Muscle of back (tissue), 13 donors: ENCODE measurements at places on chromosomes 1 and 21. TPM values are rescaled to one million over a fixed set of nuclear protein-coding genes. Genes with fewer than 3 reads are reported as not detected.
A peak's percentile ranks its signal among the peaks of the same experiment; 100 is the strongest.

DNA sequence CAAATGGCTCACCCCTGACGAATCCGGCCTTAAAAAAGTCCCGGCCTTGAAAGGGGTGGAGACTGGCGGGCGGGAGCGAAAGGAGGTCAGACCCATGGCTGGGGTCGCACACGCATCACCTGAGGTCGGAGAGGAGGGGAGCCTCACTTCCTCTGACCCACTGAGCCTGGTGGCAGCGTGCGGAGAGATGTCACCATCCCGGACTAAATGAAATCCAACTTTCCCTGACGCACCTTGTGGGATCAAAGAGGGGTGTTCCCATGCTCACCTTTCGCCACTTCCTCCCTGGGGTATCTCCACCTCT lies 709 bp upstream of the SLC41A1 start:
- peak; percentile 41 for DNase-seq

SAMD11 gene
- polyA plus RNA-seq, result 2.6 TPM

DNA sequence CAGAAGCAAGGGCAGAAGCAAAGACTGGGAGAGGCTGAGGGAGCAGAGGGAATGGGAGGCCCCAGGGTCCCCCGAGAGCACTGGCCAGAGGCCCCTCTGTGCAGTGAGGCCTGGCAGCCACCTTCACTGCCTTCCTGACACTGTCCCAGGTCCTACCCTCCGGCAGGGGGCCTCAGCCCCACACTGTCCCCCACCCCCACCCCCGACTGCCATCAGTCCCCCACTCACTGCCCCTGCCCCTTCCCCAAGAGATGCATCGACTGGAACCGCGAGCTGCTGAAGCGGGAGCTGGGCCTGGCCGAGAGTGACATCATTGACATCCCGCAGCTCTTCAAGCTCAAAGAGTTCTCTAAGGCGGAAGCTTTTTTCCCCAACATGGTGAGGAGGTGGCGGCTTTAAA lies 13.0 kb upstream of the PADI6 start:
- no peak for DNase-seq

GRCh38 chr1:50720457-50721053 lies 239.5 kb downstream of the FAF1 start:
- DNase-seq, result no peak

GRCh38 chr1:211621447-211622198 lies 42.7 kb upstream of the SLC30A1 start:
- no peak for DNase-seq

DNA sequence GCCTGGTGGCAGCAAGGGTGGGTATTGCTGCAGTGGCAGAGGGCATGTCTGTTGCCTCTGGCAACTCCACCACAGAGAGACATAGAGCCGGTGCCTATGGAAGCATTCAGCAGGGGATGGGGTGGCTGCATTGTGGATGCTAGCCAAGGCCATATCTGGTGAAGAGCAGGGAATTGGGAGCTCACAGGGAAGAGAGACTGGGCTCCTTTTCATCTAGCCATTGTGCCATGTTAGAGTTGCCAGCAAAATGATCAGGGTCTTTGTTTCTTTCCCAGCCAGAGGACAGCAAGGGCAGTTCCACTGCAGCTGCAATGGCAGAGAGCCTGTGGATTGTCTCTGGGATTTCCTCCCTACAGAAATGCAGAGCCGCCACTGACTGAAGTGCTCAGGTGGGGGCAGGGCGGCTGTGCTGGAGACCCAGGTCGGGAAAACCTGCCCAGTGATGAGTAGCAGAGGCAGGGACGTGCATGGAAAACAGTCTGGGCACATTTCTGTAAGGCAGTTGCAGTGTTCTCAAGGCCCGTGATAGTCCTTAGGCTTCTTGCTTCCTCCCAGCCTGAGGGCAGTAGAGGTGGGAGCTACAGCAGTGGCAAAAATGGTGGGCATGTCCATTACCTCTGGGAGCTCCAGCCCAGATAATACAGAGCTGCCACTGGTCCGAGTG lies 40.2 kb upstream of the CYP4X1 start:
- DNase-seq, result no peak

GRCh38 chr1:168742994-168743650 lies 14.1 kb upstream of the DPT start:
- DNase-seq, result no peak

ARHGAP29 gene
- 27.5 TPM for polyA plus RNA-seq

GRCh38 chr1:101567582-101568189 lies 330.9 kb downstream of the S1PR1 start:
- peak; percentile 5 for DNase-seq

FALEC gene
- polyA plus RNA-seq, result 0.53 TPM

DNA sequence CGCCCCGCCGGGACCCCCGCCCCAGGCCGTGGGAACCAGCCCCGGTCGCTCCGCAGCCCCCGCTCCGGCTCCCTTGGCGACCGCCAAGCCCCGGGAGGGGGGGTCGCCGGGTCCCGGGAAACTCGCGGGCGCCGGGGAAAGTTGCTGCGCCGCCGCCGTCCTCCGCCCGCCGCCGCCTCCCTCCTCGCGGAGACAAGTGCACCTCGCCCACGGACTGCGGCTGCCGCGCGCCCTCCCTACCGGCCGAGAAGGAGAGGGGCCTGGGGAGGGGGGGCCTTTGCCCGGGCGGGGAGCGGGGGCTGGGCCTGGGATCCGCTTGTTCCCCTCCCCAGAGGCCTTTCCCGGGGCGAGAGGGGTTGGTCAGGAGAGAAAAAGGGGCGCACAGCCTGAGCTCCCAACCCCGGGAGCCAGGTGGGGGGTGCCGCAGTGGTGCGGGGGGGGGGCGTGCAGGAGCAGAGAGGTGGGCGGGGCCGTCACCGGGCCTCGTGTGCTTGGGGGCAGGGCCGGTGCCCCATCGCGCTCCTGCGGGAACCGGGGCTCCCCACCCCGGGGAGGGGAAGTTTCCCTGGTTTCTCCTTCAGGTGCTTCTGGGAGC lies 592 bp downstream of the AGRN start:
- no peak for DNase-seq

TFF3 gene
- polyA plus RNA-seq, result 5.0 TPM

DNA sequence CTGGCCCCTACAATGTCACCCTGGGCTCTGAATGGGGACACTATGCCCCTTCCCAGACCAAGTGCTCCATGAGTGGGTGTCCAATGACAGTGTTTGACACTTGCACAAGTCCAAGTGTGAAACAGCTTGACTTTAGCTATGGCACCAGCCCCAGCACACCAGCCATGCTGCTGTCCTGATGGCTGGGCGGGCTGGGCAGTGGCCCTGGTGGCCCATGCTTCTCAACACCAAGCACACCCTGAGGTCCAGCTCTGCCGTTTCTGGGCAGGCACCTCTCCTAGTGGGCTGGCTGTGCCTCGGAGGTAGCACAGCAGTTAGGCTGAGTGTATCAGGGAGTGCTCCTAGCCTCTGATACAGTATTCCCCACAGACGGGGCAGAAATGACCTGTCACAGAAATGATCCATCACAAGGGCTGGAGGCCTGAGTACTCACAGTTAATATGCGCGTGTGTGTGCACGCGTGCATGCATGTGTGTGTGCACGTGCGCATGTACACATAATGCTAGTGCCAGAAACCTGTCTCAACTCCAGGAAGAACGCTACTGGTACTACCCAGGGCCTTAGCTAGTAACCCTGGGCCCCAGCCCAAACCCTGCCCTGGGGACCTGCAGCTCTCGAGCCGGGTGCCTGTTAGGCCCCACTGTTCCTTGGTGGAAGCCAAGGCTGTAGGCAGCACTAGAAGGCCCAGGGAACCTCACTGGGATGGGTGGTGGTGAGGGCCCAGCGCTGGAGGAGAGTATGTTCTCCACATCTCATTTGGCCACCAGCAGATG lies 134.0 kb downstream of the DMRTB1 start:
- no peak for DNase-seq

CR1 gene
- 2.2 TPM for polyA plus RNA-seq

DNA sequence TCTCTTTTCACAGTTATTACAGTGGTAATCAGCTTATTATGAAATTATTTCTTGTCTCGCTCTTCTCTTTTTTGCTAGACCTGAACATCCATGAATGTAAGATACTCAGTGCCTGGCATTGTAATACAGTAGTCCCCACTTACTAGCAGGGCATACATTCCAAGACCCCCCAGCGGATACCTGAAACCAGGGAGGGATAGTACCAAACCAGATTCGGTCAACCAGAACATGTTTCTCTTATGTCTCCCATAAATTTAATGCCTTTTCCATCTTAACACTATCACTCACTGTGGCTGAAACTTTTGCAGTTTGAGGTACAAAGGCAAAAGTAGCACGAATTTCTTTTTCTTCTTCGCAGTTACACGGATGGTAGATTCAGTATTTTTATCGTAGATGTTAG lies 24.6 kb upstream of the B3GALT2 start:
- DNase-seq, result no peak

ICOSLG gene
- 5.7 TPM for polyA plus RNA-seq

- DNase-seq, result peak; percentile 84
Measured at GRCh38 chr21:34530261-34530660, 18.3 kb upstream of the KCNE1 start.

DNA sequence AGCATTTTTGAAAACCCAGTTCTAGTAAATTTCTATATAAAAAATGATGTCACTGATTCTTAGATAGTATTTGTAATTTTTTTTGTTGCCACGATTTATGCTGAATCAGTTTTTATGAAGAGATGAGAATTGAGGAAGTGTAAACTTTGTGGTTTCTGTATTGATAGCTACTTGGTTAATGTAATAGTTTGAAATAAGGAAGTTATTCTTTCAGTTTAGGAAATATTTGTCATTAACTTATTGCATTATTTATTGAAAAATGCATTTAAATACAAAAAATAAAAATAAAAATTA lies 97.8 kb downstream of the ZFYVE9 start:
- DNase-seq, result no peak

GRCh38 chr1:227343727-227344551 lies 25.6 kb upstream of the CDC42BPA start:
- DNase-seq, result peak; percentile 73

CFAP107 gene
- 0.86 TPM for polyA plus RNA-seq

DNA sequence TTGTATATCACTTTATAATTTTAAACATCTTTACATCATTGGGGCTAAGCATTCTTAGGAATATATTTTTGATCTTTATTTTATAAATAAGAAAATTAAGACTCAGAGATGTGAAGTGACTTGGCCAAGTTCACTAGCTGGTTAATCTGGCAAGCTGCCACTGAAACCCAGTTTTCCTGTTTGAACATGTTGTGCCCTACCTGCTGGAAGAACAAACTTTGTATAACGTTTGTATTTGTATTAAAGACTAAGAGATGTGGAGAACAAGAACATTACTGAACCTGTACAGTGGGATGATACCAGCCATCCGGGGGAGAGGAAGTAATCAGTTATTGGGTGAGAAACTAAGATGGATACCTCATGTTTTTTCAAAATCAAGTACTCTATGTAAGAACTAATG lies 77.2 kb upstream of the SIPA1L2 start:
- DNase-seq, result no peak

MYOG gene
- 351 TPM for polyA plus RNA-seq

PRAMEF10 gene
- not detected for polyA plus RNA-seq

MSH4 gene
- polyA plus RNA-seq, result 0.38 TPM

GRCh38 chr1:168234846-168235547 lies 9.2 kb downstream of the SFT2D2 start:
- no peak for DNase-seq

DNA sequence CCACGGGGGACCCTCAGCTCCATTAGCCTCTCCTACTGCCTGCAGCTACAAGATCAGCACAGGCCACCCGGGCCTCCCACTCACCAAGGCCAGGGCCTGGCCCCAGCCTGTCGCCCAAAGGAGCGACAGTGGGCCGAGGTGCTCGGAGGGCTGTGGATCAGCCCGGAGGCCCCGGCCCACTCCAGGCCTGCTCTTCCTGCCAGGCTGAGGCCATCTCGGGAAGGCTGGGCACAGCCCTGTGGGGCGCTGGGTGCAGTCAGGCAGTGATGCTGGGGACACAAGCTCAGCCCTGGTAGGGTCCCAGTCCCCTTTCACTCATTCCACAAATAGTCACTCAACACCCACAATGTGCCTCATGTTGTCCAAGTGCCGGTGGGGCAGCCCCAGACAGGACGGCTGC lies 58.8 kb downstream of the CASZ1 start:
- DNase-seq, result no peak

PDE9A gene
- 8.8 TPM for polyA plus RNA-seq

DNA sequence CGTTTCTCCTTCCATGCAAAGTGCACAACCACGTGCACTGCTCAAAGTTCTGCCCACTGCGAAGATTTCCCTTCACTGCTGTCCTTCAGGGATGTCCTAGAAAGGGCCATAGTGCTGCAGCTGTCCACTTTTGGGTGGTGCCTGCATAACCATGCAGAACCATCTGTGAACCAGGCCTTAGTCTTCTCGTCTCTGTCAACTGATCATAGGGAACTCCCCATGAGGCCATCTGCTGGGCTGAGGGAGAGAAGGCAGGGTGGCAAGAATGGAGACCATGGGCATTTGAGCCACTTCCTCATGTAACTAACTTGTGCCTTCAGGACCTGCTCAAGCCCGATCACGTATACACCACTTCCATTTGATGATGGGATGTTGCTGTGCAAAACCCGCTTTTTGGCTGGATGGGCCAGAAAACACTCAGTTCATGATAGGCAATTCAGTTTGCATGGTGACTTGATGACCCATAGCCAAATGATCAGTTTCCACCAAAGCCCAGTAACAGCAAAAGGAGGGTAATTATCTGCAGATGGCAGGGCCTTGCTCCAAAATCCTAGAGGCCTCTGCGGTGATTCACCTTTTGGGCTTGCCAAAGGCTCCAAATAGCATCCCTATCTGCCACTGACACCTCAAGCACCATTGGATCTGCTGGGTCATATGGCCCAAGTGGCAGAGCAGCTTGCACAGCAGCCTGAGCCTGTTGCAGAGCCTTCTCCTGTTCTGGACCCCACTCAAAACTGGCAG lies 9.5 kb downstream of the ST6GALNAC5 start:
- DNase-seq, result no peak

MYOC gene
- polyA plus RNA-seq, result 4.7 TPM

GRCh38 chr1:203440771-203441170 lies 34.8 kb upstream of the PRELP start:
- peak; percentile 63 for DNase-seq

NT5C1A gene
- polyA plus RNA-seq, result 6.9 TPM

DNA sequence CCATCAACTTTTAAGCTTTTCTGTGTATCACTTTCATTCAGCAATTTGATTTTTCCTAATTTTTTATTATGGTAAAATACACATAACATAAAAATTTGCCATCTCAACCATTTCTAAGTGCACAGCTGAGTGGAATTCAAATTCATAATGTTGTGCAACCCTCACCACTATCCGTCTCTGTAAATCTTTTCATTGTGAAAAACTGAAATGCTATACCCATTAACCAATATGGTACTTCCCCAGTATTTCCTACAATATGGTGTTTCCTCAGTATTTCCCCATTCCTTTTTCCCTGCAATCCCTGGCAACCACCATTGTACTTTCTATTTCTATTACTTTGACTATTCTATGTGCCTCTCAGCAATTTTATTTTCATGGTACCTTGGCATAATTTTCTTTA lies 6.8 kb downstream of the STPG1 start:
- DNase-seq, result no peak

HS2ST1 gene
- 21.4 TPM for polyA plus RNA-seq

DNA sequence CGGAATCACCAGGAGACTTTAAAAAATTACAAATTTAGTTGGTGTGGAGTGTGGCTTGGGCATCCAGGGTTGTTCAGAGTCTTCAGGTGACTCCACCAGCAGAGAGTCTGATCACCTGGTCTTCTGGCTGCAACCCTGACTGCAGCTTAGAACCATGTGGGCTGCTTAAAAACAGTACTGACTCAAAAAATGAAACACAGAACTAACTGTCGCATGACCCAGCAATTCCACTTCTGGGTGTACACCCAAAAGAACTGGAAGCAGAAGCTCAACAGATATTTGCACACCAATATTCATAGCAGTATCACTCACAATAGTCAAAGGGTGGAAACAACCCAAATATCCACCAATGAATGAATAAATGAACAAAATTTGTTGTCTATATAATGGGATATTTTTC lies 17.3 kb downstream of the TLR5 start:
- DNase-seq, result no peak
